ENCODE measurements at places on chromosomes 12 and 14.

- no peak for DNase-seq
These were observed 193.1 kb upstream of the FSCB start for GRCh38 chr14:44700184-44700583.

DNA sequence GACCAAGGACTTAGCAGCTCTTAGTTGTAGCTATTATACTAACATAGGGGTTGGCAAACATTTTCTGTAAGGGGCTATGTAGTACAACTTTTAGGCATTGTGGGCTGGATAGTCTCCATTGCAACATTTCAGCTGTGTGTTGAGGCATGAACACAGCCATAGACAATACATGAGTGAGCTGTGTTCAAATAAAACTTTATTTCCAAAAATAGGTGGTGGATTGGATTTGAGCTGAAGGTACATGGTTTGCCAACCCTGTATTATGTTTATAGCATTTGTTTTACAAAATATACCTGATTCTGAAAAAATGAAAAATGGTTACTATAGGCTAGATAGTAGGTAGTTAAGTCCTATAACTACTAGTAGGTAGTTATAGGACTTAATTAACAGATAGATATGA is 40.5 kb downstream of the ETNK1 start:
- no peak for DNase-seq

- DNase-seq: no peak
These were observed 158.8 kb downstream of the C12orf42 start for GRCh38 chr12:103336940-103337339.

DNA sequence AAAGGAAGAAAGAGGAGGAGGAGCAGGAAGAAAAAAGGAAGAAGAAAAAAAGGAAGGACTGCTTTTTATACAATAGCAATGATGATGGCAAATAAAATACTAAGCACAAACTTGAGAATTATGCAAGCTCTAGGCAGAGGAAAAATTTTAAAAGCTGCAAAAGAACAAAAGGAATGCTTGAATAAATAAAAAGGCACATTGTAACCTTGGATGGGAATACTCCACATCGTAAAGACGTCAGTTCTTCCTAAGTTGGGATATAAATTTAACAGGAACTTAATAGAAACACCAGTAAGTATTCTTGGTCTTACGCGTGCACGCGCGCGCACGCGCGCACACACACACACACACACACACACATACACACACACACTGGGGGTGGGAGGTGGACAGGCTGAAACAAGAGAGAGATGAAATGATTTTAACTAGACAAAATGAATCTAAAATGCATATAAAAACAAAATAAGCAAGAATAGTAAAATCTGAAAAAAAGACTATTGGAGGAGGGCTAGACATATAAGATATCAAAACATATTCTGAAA is 43.0 kb downstream of the SERPINA3 start:
- no peak for DNase-seq

GRCh38 chr12:96223411-96224218 is 29.4 kb downstream of the ELK3 start:
- no peak for DNase-seq

DNA sequence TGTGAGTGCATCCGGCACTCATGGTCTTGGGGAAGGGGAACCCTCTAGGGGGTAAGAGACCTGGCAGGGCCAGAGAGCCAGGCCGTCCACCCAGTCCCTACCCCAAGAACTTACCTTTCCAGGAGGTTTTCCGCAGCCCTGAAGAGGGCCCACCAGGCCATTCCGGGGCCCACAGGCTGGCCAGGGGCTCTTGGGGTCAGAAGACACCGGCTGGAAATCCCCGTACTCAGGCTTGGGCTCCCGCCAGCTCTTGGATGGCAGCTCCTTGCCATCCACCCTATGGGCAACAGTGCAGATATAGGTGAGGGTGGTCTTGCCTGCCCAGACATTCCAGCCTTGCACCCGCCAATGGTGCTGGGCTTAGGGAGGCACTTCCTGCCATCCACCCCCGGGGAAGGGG is 34.6 kb downstream of the NCKAP5L start:
- no peak for DNase-seq

GRCh38 chr14:103890821-103891666 is 37.2 kb upstream of the TDRD9 start:
- no peak for DNase-seq

DNA sequence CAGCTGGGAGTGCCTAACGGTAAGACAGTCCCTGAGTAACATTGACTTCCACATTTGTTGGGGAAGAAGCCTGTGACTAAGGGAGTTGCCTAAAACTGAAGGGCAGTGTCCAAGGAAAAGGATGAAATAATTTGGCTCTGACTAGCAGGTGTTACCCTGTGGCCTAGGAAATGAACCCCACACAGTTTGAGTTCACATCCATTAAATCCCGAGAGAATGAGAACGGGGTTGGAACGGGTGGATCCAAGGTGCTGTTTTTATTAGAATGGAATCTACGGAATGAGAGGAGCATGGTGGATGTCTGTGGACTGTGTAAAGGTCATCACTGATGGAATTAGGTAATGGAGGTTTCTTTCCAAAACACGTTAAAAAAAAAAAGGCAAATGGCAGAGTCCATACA is 324.0 kb downstream of the MED13L start:
- no peak for DNase-seq

GRCh38 chr14:92288994-92289660 is 33.8 kb upstream of the SLC24A4 start:
- DNase-seq: no peak

DNA sequence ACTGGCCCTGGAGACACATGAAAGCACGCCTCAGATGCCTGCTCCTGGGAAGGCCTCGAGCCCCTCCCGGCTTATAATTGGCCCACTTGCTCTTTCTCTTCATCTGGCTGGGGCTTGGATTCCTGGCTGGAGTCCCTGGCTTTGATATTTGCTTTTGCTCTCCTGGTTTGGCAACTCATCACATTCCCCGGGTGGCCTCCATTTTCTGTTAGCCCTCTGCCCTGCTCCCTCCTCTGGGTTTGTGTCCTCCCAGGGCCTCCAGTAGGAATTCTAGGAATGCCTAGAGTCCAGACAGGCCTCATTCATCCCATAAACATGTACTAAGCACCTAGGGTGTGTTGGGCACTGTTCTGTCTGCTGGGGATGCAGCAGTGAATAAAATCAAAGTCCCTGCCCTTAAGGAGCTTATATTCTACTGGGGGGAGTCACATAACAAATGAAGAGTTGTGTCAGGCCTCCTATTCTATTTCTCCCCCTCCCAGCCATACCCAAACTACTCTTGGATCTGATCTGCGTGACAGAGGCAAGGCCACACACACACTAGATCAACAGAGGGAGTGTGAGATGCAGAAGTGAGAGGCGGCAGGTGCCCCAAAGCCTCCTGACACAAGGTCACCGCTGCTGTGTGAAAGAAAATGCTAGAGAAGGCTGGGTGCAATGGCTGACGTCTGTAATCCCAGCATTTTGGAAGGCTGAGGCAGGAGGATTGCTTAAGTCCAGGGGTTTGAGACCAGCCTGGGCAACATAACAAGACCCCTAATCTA is 21.3 kb upstream of the TSPAN9 start:
- no peak for DNase-seq

- peak; percentile 45 for DNase-seq
These were observed 52.2 kb upstream of the CD163 start for GRCh38 chr12:7555752-7556151.

GRCh38 chr12:89920866-89921265 is 212.2 kb upstream of the ATP2B1 start:
- DNase-seq: no peak

DNA sequence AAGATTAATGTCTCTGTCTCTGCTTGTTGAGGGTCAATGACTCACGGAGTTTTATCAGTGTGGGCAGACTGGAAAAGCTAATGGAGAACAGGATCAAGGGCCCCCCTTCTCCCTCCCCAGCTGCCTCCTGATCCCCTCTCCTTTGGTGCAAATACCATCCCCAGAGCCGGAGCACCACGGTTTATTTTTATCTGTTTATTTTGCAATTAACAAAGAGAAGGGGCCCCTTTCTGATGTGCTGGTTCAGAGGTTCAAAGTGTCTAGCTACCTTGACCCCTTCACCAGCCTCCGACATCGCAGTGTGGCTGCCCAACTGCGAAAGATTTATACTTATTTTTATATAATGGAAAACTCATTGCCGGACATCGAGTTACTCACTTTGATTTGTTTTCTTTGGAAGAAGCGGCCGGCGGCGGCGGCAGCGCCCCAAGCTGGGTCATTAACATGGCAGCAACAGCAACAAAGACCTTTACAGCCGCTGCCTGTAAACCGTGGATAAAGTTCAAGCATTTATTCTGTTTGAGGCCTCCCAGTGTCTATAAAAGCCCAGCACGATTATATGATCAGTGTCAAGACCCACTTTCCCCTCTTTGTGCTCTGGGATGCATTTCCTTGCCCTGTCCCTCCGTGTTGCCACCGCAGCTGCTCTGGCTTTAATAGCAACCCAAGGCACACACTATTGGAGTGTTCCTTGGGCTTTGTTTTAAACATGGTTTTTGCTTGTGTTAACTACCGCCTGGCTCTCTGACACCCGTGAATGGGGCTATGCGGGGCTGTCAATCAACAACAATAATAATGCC is 47.4 kb upstream of the PARP11 start:
- no peak for DNase-seq

- no peak for DNase-seq
These were observed 151.1 kb upstream of the FUT8 start for GRCh38 chr14:65261425-65261920.

- DNase-seq: no peak
These were observed 20.7 kb downstream of the KRT85 start for GRCh38 chr12:52346593-52346992.

- DNase-seq: no peak
These were observed 204.5 kb downstream of the MON2 start for GRCh38 chr12:62670986-62671720.

- no peak for DNase-seq
These were observed 194.5 kb upstream of the CDKN3 start for GRCh38 chr14:54202288-54202687.

DNA sequence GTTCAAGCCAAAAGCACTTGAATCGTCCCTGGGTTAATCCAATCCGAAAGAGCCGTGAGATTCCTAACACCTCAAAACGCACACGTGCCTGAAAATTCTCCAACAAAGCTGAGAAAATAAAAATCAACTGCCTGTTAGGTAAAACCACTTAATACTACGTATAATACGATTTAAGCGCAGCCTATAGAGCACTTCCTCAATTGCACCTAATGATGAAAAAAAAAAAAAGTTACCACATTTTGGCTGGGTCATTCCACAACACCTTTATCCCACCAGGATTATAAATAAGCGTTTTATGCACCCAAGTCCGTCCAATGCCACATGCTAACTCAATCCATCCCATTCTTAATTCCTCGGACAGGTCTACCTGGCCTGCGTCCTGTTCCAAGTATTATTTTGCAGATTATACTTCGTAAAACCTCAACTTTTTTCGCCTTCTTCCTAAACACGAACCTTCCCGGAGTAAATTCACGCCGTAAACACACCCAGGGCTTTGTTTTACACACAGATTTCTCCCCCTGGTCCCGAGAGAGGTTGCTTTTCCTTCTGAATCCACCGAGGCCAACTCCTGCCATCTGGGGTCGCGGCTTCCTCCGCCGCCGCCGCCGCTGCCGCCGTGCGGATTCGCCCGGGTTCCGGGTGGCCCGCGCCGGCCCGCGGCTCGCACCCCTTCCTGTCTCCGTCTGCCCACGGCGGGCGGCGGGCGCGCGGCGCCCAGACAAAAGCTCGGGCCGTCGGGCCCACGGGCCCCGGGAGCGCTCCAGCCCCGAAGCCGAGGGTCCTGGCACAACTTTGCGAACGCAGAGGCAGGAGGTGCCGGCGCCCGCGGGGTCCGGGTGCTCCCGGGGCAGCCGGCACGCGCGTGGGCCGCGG is 66.2 kb downstream of the RNF34 start:
- peak; percentile 63 for DNase-seq

DNA sequence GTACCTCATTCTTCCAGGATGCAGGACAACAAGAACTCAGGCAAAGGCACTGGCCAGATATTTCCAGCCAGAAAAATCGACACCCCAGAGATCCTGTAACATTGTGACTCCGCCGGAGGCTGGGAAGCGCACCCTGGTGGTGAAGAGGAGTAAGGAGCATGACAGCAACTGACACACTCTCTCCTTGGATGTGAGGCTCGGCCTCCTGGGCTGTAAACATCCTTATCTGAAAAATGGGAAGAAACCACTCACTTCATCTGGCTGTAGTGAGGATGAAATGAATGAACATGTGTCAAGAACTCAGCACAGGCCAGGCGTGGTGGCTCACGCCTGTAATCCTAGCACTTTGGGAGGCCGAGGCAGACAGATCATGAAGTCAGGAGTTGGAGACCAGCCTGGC is 27.5 kb downstream of the TCHP start:
- peak; percentile 11 for DNase-seq

GRCh38 chr14:105851716-105852377 is 325.5 kb downstream of the TMEM121 start:
- no peak for DNase-seq

DNA sequence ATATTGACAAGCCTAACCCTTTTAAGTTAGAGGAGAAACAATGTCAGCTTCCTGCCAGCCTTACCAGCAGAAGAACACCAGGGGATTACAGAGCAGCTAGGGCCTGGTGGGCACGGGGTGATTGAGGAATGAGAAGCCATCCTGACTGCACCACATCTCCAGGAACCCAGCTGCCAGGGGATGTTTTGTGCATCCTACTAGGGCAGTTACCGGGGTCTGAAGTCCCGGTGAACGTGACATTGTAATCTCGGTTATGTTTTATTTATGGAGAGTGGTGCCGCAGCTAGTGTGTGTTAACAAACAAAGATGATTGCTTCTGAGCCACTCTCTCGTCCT is 115.9 kb downstream of the BCL11B start:
- DNase-seq: no peak

Data from OCI-M1 (cell line).